ENCODE measurements at places on chromosomes 11 and 22.

DNA sequence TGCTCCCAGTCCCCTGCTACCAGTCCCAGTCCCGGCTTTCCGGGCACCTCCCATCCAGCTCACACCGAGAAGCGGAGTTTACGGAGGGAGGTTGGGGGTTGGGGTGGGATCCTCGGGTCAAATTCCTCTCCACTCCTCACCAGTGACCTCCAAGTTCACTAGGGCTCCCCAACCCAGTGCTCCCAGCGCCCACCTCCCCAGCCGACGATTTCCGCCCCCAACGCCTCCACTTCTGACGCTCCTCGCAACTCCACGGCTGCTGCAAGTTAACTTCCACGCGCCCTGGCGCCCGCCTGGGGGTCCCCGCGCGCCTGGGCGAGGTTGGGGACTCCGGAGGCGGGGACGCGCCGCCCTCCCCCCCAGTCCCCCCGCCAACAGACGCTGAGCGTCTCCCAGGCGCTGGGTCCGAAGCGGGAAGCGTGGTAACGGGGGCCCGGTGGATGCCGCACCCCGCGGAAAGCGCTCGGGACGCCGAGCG is 526 bp downstream of the TPST2 start:
- peak; percentile 54 for DNase-seq

DNA sequence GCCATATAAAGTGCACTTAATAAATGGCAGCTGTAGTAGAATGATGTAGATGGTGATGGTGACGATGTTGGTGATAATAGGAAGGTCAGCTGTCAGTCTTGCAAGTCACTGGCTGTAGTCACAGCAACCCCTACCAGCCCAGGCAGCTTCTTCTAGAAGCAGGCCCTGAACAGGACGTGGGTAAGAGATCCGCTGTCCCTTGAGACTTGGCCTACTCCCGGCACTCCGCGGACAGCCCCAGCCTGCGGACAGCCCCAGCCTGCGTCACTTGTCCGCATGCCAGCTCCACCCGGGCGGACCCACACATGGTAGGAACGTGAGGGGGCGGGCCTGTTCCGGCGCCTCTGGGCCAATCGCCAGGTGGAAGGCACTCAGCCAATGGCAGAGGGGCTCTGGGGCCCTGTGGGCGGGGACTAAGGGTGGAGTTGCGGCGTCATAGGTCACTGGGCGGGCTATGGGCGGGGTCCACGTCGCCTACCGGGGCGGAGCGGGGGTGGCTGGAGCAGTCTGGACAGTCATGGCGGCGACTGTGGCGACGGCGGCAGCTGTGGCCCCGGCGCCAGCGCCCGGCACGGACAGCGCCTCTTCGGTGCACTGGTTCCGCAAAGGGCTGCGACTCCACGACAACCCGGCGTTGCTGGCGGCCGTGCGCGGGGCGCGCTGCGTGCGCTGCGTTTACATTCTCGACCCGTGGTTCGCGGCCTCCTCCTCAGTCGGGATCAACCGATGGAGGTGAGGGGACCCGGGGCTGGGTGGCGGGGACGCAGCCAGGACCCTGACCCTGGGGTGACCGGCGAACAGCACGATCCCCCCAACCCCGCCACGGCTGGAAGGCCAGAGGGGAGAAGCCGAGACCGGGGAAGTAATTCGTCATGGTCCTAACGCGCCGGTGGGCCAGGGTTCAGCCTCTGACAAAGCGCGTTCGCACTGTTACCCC is at the start of gene CRY2:
CRY2 (plus strand) TSS at position 502 of the 937 bp plus-strand sequence; CDS start at position 518, 16 bp downstream.
- DNase-seq: peak; percentile 99

DNA sequence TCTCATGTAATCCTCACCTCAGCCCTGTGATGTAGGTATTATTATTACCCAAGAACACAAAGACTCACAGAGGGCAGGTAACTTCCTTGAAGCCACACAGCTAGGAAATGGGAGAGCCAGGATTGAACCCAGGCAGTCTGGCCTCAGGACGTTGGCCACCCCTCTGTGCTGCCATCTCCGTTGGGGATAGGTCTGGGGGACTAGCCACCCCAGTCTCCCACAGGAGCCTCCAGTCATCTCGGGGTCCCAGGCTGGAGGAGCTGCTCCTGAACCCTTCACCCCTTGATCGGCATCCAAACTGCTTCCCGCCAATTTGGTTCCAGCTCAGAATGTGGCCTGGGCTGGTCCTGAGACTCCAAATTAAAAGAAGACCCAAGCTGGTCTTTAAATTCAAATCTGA is 10.4 kb upstream of the TCF20 start:
- no peak for DNase-seq

DNA sequence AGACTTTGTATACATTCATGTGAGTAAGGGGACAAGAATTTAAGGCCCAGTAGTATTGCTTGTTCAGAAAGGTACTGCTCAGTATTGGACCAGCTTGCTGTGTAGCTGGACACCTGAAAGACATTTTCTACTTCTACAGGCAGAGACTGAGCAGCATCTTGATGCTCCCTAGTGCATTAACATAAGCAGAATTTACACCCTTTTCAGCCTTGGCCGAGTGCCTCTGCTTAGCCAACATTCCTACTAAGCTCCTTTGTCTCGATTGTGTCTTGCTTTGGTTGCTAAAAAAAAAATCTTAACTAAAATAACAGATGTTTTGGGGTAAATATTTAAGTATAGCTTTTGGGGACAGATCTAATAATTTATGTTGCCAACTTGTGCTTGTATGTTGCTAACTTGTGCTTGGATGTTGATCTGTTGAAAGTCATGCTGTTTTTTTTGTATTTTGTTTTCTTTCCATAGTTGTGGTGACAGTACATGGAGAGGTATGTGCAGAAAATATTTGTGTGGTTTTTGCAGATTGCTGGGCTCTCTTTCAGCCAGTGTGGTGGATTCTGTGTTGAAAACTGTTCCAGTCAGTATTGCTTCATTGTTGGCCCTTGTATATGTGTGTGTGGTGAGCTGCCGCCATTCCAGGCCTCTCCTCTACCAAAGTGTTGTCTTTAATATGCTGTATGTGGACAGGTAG is 3.7 kb downstream of the PTS start:
- no peak for DNase-seq

DNA sequence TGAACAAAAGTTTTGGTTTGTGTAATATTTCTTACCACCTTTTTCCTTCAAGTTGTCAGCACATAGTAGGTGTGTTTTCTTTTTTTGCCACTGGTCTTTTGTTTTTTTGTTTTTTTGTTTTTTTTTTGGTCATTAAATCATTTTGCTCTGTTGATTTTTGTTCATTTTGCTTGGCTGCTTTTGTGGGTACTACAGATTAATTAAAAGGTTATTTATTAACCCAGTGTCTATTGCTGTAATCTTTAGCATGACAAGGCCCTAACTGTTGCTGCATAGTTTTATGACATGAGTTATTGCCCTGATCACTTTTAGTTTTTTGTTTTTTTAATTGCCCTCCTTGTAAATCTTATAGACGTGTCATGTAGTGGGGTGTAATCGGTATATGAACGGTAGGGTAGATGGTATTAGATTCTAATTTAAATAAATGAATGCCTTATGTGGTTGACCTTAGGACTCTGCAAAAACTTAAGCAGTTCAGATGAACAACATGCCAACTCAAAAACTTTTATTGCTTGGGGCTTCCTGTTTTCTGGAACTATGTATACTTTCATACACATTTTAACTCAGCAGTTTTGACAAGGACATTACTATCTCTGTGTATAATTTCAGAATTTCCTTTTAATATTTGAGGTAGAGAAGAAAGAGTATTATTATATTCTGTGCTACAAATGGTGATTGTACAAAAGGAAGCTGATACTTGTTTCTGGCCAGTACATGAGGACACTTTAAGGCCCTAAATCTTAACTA is 7.9 kb downstream of the EWSR1 start:
- DNase-seq: no peak

DNA sequence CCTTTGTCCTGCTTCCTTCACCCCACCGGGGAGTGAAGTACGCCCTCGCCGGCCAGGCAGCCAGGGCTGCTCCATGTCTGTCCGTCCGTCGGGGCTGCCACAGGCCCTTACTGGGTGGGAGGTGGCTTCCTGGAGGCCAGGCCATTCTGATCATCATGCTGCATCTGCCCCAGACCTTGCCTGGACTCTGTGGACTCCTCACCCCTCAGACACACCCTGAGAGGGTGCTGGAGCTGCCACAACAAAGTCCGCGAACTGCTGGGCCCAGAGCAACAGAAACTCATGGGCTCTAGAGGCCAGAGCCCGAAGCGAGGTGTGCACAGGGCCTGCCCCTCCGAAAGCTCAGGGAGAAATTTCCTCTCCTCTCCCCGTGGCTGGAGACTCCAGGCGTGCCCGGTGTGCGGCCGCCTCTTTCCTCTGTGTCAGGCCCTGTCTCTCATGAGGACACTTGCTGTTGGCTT is 124.2 kb downstream of the KCNQ1OT1 start:
- DNase-seq: no peak

DNA sequence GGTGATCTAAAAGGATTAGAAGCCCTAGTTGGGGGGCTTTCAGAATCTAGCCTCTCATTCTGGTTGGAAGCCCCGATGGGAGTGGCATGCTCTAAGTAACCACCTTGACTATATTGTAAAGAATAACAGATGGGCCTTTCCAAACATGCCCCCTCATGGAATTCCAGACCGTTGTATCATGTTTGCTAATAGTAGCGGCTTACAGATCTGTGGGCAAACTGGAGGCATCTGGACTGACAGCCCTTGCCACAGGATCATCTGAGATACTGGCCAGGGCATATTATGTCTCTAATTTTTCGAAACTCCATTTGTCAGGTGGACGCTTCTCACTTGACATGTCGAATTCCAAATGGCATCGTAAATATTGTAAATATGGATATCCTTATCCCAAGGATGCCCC is 10.5 kb downstream of the APIP start:
- DNase-seq: no peak

- DNase-seq: no peak
These were observed 6.8 kb downstream of the BID start for GRCh38 chr22:17767233-17768065.

DNA sequence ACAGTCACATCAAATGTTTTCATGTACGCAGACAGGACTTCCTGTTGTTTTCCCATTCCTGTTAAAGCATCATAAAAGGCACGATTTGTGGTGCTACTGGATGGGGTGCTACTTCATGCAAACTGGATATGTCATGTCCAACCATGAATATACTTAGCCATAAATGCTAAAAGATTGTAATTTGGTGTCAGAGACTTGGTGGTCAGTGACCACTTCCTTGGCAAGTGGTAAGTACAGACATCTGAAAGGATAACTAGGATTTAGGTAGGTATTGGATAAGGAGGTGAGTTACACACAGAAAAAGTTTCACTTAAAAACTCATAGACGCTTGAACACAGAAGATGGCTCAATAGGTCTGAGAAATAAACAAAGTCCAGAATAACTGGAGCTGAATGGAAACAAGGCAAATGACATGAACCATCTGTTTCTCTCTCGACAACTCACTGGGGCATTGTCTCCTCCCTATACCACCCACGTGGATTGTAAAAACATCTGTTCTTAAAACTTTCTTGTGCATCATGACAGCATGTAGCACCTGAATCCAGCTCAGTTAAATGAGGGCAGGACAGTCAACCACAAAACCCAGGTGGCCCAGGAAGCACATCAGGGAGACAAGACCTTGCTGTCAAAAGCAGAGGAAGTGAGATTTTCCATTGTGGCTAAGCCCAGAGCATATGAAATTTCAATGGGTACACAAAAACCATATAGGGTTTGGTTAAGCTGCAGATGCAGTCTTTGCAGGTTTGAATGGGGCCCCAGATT is 22.1 kb upstream of the IGLL5 start:
- DNase-seq: no peak

GRCh38 chr22:32957200-32957803 is 100.9 kb downstream of the SYN3 start:
- no peak for DNase-seq

DNA sequence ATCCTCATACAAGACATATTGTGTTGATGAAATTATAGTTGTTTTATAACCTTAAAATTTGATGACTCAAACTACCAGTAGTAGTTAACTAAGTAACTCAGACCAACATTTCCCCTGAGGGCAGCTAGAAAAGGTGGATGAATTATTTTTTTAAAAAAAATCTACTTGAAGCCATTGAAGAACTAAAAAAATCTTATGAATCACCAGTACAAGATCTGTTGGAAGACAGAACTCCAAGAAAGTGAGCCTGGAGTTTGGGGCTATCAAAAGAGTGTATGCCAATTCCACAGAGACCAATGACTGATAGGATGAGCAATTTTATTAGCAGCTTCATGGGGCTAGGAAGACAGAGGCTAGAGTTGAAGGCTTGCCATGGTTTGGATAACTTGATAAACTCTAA is 72.4 kb downstream of the CYP2R1 start:
- DNase-seq: no peak

- DNase-seq: peak; percentile 25
These were observed 42.8 kb downstream of the PACS1 start for GRCh38 chr11:66112601-66113499.

- DNase-seq: no peak
These were observed 49.9 kb upstream of the PDE3B start for GRCh38 chr11:14593671-14594070.

- DNase-seq: no peak
These were observed 110.9 kb upstream of the GRK3 start for GRCh38 chr22:25453557-25453956.

DNA sequence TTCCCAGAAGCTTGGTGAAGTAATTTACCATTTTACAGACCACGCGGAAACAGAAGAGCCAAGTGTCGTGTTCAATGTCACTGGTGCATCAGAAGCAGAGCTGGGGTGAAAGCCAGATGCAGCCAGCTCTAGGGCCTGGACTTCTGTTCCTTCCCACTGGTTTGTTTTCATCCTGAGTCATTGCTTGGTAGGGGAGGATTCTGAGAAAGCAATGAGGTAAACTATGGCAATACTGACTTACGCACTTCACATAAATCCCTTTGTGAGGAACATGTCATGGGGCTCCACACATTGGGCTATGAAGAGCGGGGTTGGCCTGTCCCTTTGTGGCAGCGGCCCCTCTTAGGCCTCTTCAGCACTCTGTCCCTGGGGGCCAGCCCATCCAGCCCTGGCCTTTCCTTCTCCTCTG is 52.4 kb upstream of the RBFOX2 start:
- no peak for DNase-seq

DNA sequence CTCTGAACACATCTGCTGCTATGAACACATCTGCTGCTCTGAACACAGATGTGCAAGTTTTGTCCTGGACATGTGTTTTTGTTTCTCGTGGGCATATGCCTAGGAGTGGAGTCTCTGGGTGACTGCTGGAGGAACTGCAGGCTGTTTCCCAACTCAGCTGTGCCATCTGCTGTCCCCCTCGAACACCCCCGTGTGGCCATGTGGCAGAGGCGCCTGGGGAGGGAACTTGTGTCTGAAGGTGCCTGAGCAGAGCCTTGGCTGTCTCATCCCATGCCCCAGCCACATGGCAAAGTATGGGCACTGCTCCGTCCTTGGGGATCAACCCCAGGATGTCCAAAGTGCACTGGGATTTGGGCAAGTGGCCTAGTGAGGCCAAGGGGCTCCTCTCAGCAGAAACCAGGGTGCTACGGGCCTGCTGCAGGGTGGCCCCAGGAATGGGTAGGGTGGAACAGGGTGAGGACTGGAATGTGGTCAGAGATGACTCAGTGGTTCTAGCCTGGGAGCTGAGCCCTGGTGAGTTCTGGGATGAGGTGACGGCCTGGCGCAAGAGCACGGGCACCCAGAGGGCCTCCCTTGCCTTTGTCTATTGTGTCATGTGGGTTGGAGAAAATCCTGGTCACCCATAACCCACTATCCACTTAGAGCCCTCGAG is 14.7 kb downstream of the GATD1 start:
- no peak for DNase-seq
